ENCODE measurements at places on chromosomes 1 and 21.

GRCh38 chr21:32604464-32604863 lies 7.7 kb downstream of the CFAP298 start:
- no peak for DNase-seq

DNA sequence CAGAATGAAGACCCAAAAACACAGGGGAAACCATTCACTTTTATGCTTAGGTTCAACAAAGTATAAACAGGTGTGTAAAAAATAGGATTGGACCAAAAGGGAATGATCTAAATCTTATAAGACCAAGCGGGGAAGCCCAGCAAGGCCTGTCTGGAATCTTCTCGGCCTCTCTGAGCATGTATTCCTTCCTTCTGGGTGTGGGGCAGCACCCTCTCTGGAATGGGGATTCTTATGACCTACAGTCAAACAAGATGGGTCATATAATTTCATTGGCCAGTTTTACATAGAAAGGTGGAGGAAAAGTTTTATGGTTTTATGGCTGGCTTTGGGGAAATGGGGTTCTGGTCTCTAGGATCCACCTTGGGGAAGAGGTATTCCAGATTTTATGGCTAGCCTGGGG lies 11.2 kb downstream of the KCNK1 start:
- no peak for DNase-seq

- no peak for DNase-seq
Observed at GRCh38 chr1:1021010-1021919, 1.3 kb downstream of the AGRN start.

- no peak for DNase-seq
Observed at GRCh38 chr1:207029701-207030521, 2.6 kb downstream of the C1orf116 start.

DNA sequence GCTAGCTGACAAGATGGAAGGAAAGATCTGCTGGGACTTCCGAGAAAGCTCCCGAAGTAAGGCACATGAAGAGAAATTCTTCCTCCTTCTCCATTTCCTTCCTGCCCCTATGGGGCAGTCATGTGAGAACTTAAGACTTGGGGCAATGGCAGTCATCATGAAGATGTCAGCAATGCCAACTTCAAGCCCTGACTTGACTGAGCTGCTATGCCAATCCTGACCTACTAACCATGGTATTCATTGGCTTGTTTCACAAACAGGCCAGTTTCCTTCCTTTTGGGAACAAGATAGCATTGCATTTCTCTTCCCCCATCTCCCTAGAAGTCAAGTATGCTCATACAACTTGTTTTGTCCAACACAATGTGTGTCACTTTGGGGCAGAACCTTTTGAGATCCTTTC lies 25.5 kb downstream of the GRIK1 start:
- no peak for DNase-seq

DNA sequence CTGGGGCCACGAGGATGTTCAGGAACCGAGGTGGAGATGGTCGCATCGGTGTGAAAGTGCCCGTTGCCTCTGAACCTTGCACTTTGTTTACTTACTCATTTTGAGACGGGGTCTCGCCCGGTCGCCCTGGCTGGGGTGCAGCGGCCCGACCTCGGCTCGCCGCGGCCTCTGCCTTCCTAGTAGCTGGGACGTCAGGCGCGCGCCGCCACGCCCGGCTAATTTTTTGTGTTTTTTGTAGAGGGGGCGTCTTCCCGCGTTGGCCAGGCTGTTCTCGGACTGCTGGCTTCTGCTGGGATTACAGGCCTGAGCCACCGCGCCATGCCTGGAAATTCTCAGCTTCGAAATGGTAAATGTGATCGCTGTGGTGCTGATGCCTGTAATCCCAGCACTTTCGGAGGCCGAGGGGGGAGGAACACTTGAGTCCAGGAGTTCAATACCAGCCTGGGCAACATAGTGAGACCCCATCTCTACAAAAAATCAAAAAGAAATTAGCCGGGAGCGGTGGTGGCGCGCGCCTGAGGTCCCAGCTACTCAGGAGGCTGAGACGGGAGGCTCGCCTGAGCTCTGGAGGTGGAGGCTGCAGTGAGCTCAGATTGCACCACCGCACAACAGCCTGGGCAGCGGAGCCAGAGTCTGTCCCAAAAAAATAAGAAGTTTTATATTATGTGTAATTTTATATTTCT lies 684 bp upstream of the MRPL20 start:
- no peak for DNase-seq

All from hippocampal formation (tissue), 2 donors.